GDM1 (cell line): ENCODE measurements at places on chromosomes 16 and 17.

- no peak for DNase-seq
Measured at GRCh38 chr16:27728691-27729090, 178.7 kb downstream of the KATNIP start.

GRCh38 chr17:67111327-67111726, 67.0 kb downstream of the CACNG1 start:
- DNase-seq = no peak

GRCh38 chr16:83653785-83654184, 154.0 kb upstream of the HSBP1 start:
- DNase-seq = no peak

DNA sequence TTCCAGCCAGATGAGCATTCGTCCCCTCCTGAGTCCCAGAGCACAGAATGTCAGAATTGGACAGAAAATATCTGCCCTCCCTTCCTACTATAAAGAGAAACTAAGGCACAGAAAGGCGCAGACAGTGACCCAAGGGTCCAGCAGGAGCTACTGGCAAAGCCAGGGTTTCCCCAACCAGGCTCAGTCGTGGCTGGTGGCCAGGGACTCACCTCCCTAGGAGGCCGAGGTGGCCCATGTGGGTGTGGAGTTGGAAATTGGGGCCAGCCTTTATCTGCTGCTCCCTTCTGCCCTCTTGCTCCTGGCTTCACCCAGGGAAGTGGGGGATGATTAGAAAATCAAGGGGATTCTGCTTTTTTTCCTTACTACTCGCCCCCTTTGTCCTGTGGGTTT, 1.1 kb downstream of the DRC7 start:
- no peak for DNase-seq

DNA sequence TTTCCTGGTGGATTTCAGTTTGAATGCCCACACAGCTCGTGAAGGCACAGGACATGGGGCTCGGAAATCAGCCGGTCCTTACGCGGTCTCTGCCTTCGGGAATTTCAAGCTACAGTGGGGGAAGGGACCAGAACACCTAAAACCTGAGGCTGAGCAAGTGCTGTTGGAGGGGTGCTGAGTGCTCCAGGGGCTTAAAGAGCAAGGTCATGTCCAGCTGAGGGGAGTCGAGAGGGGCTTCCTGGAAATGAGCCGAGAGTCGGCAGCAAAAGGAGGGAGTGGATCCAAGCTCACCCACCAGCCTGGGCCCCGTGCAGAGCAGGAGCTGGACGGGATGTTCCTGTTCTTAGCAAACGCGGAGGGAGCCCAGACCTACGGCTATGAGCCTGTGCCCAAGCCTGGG, 73.2 kb upstream of the RPL38 start:
- no peak for DNase-seq

- no peak for DNase-seq
Measured at GRCh38 chr17:82871056-82871775, 31.4 kb upstream of the ZNF750 start.

- no peak for DNase-seq
Measured at GRCh38 chr16:46774743-46775177, 26.6 kb upstream of the MYLK3 start.
